ENCODE measurements at places on chromosomes 5 and 9.

GRCh38 chr9:98742325-98743280 is 33.9 kb upstream of the GABBR2 start:
- no peak for DNase-seq

GRCh38 chr9:87138128-87139040 is 191.1 kb upstream of the GAS1 start:
- no peak for DNase-seq

DNA sequence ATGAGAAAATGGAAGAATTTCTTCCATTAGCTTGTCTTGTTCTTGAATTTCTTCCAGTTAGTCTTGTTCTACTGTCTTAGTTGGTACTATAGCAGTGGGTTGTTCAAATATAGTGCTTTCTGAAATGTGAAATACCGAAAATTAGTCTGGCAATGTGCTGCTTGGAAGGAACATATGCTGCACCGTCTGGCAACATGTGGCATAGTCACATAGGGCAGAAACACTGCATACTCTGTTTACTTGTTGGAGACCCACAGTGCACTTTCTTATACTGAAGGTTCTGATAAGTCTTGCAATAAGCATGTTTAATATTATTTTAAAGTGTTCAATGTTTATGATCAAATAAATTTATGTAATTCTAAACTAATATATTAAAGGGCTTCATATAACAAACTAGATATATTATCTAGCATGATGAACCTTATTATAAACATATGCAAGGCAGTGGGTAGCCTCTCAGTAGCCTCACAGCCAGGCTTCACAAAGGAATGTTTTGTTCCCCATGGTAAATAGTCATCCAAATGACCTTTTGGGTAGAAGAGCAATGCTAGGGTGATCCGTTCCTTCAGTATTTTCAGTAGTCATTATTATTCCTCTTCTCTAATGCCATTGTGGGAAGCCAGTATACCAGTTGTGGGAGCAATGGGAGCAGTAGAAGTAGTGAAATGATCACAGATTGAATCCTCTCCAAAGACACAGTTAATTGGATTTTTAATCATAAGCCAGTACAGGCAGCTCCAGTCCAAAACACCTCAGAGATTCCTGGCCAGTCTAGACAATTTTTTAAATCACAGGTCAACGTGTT is 1106.7 kb downstream of the DTWD2 start:
- no peak for DNase-seq

- DNase-seq, result no peak
These were observed 2.9 kb upstream of the GPRIN1 start for GRCh38 chr5:176612855-176613254.

DNA sequence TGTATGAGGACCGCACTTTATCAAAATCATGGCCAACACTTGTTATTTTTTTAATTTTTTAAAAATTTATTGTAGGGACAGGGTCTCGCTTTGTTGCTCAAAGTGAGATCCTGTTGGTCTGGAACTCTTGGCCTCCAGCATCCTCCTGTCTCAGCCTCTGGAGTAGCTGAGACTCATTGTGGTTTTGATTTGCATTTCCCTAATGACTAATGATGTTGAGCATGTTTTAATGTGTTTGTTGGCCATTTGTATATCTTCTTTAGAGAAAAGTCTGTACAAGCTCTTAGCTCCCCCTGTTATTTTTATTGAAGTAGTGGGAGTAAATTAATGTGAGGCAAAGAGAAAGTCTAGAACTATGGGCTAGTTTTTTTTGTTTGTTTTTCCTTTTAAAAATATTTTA is 1.6 kb upstream of the RPS6 start:
- DNase-seq, result no peak

DNA sequence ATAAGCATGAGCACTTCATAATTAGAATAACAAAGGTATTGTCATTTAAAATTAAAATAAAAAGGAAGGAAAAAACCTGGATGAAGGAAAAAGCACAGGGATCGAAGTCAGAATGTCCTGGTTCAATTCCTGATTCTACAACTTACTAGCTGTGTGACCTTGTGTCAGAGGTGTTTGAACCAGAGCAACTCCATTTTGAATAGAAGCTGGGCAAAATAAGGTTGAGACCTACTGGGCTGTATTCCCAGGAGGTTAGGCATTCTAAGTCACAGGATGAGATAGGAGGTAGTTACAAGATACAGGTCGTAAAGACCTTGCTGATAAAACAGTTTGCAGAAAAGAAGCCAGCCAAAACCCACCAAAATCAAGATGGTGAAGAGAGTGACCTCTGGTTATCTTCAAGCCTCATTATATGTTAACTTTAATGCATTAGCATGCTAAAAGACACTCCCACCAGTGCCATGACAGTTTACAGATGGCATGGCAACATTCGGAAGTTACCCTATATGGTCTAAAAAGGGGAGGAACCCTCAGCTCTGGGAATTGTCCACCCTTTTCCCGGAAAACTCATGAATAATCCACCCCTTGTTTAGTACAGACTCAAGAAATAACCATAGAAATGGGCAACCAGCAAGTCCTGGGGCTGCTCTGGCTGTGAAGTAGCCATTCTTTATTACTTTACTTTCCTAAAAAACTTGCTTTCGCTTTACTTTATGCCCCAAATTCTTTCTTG is 412.7 kb downstream of the PIK3R1 start:
- no peak for DNase-seq

DNA sequence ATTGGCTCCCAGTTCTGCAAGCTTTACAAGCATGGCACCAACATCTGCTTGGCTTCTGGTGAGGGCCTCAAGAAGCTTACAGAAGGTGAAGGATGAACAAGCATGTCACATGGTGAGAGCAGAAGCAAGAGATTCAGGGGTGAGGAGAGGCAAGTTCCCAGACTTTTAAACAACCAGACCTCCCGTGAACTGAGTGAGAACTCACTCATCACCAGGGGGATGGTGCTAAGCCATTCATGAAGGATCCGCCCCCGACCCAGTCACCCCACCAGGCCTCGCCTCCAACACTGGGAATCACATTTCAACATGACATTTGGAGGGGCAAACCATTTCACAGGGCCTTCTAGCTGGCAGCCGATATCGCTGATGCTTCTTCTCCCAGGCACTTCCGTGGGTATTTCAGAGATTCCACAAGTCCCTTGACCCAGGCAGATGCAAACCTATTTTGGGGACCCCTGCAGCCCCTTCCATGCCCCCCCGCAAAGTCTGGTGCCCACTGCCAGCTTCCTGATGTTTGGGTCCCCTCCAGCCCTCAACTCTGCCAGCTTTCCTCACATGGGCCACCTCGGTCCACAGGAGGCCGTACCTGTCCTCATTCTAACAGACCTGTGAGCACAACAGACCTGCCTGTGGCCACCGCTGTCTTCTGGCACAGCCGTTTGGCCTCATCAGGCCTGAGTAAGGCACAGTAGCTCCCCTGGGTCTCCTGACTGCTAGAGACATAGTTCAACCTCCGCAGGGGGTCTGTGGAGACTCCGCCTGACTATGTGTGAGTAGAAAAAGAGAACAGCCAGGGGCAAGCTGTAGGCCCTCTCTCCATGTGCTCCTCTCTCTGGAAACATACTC is 60.7 kb upstream of the ANGPTL2 start:
- no peak for DNase-seq

Measured in right kidney (tissue), 9 donors.